Mammary epithelial cell (primary cell): ENCODE measurements at places on chromosomes 3 and 15. TPM values are rescaled to one million over a fixed set of nuclear protein-coding genes. Genes with fewer than 3 reads are reported as not detected.
A peak's percentile ranks its signal among the peaks of the same experiment; 100 is the strongest.

- DNase-seq = no peak
Measured at GRCh38 chr3:89306540-89306939, 199.1 kb downstream of the EPHA3 start.

DNA sequence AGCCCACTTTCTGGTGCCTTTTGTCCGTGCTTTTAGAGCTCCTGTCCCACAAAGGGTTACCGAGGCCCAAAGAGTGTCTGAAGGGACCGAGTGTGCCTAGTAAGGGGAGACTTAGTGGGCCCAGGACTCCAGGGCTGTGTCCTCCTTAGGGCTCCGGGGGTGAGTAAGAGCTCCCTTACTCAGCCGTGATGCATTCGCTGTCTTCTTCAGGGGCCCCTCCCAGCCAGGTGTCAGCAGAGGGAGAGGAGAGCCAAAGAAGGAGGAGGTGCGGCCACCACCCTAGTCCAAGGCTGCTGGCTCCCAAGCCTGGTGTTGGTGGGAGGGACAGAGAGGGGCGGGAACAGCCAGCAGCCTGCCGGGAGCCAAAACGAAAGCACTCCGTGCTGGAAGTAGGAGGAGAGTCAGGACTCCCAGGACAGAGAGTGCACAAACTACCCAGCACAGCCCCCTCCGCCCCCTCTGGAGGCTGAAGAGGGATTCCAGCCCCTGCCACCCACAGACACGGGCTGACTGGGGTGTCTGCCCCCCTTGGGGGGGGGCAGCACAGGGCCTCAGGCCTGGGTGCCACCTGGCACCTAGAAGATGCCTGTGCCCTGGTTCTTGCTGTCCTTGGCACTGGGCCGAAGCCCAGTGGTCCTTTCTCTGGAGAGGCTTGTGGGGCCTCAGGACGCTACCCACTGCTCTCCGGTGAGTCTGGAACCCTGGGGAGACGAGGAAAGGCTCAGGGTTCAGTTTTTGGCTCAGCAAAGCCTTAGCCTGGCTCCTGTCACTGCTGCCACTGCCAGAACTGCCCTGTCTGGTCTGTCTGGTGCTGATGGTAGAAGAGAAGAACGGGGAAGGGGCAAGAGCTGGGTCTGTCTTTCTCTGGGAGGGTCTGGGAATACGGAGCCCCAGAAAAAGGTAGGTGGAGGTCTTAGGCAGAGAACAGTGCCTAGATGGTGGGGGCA lies at the start of gene IL17RC:
IL17RC (plus strand) TSS at position 365 of the 947 bp plus-strand sequence; CDS start at position 583, 218 bp downstream.
- peak; percentile 98 for DNase-seq

DNA sequence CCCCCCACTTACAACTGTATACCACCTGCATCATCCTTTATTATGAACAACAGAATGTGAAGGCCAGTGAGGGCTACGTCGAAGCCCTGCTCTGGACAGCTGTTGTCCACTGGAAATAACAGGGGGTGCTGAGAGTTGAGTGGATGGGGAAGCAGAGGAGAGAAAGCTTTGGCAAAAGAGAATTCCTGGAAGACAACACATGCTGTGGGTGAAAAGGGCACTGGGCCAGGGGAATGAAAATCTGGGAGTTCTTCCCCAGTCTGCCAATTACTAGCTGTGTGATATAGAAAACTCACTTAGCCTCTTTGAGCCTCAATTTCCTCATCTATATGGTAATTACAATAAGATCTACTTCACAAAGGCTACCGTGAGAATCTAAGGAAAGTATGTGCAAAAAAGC lies 40.7 kb downstream of the FSTL1 start:
- DNase-seq = no peak

DNA sequence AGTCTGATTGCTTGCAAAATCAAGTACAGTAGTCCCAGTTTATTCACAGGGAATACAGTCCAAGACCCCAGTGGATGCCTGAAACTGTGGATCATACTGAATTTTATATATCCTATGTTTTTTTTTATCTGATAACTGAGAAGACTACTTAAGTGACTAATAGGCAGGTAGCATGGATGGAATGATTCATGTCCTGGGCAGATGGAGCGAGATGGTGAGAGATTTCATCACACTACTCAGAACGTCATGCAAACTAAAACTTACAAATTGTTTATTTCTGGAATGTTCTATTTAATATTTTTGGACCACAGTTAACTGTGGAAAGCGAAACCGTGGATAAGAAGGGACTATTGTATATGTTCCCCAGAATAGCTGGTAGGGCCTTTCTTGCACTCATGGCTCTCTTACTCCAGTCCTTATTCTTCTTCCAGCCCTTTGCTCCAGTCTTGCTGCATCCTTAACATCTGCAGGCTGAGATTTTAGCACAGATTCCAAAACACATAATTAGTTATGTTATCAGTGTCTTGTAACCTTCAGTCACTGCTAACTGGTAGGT lies 290.0 kb downstream of the ADAMTSL3 start:
- DNase-seq = peak; percentile 83

- DNase-seq = no peak
Measured at GRCh38 chr15:28933710-28934445, 48.1 kb downstream of the APBA2 start.

DNA sequence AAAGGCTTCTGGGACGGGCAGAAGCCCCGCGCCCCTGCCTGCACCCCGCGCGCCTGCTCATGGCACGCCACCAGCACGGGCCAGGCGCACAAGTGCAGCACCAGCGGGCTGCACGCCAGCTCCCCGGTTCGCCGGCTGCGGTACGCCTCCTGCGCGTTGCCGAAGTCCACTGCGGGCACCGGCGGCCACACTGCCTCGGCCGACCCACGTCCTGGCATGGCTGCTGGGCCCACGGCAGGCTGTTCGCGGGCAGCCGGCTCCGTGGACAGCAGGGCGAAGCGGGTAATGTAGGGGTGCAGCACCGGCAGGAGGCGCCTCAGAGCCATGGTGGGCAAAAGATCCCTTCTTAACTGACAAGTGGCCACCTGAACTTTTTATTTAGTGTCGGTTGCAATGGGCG lies 34.8 kb downstream of the MCCC1 start:
- no peak for DNase-seq

DNA sequence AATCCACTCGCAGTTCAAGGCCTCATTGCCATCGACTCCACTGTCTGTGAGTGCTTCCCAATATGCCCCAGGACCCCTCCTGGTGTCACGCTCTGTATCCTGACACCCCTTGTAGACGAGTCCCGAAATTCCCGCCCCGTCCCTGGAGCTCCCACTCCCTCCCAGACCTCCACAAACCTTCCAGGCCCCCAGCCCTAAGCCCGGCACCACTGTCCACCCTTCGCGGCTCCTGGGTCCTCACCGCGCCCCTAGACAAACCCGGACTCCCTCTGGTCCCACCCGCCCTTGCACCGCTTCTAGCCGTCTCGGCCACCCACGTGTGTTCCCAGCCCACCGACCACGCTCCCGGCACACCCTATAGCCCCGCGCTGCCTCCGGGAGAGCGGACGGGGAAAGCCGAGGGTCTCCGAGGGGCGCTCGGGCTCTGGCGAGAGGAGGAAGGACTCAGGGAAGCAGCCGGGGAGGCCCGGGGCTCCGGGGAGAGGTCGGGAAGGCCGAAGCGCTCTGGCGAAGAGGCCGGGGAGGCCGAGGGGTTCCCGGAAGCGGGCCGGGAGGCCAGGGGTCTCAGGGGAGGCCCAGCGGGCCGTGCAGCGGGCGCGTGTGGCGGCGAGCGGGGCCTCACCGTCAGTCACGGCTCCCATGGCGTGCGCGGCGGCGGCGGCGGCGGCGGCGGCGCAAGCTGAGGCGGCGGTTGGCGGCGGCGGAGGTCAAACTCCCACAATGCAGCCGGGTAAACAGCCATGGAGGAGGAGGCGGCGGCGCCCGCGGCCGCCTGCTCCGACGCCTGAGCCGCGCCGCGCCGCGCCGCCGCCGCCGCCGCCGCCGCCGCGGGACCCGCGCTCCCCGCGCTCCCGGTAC lies at the start of the genes ATXN7 and THOC7:
ATXN7 (plus strand) TSS at position 718 of the 858 bp plus-strand sequence. CDS start 48,732 bp downstream, outside the sequence.
THOC7 (minus strand) TSS at position 656 of the 858 bp plus-strand sequence; CDS start at position 641, 15 bp downstream.
- DNase-seq = peak; percentile 64

GRCh38 chr3:128321418-128321817 lies 145.3 kb downstream of the DNAJB8 start:
- DNase-seq = no peak

DNA sequence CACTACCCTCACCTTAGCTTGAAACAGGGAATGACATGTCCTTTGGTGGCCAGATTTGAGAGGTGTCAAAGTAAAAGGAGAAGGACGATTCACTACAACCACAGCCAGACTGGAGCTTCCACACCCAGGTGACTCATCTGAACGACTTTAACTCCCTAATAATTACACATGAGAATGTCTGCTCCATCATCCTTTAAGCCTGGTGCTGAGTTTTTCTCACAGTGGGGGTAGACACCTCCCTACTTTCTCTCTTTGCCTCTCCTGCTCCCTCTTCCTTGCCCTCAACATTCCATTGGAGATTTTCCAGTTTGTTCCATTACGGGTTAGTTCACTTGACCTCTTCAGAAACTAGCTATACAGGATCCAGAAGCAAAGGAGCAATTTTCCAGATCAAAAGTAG lies 154.3 kb upstream of the BHLHE40 start:
- DNase-seq = peak; percentile 80

DNA sequence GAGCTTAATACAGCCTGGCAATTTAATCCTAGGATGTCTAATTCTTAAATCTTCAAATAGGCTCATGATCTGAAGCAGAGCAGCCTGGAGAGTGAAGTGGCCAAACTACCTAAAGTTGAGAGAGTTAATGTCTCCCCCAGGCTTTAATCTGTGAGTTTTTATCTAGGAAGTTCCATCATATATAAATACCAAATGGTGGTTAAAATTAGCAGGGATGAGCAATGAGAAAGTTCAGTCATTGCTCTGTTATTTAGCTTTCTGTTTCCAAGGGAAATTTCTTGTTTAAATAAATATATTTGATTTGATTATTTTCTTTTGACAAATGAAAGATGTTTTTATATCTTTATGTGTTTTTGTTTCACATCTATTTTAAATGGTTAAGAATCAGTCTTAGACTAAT lies 274.4 kb upstream of the UMPS start:
- no peak for DNase-seq

DNA sequence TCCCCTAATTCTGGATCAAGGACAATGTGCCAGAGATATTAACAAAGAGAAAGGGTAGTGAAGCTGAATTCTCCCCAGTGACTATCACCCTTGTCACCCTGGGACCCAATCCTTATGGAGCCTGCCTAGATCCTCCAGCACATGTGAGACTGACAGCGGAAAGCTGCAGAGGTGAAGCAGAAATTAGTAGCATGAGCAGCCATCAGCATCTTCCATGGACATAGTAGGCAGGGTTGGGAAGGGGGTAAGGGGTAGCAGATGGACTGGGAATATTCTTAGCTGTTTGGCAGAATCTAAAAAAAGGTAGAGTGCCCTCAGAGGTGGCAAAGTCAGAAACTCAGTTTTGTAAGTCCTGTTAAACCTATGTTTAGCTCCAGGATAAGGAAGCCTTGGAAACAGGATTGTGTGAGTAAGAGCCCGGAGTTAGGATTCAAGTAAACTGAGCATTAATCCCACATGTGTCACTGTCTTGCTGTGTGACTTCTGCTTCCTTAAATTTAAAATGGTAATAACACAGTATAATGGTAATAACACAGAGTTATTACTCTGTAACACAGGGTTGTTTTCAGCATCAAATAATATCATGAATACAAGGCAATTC lies 14.5 kb downstream of the GOLIM4 start:
- no peak for DNase-seq

DNA sequence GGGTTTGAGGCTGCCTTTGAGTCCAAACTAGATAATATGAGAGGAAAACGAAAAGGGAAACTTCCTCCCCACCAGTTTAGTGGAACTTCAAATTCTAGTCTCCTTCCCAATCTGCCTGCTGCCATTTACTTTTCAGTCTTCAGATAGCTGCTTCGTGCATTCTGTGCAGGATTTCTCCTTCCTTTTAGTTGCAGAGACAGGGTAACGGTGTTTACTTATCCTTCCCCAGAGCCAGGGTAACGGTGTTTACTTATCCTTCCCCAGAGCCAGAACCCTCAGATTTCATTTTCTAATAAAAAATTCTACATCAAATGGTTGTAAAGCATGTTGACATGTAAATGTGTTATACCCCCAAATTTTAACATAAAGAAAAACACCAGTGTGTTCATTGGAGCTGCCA lies 282.6 kb downstream of the VPS13C start:
- DNase-seq = no peak

- DNase-seq = peak; percentile 36
Measured at GRCh38 chr3:141051443-141052200, 475 bp downstream of the SPSB4 start.

DNA sequence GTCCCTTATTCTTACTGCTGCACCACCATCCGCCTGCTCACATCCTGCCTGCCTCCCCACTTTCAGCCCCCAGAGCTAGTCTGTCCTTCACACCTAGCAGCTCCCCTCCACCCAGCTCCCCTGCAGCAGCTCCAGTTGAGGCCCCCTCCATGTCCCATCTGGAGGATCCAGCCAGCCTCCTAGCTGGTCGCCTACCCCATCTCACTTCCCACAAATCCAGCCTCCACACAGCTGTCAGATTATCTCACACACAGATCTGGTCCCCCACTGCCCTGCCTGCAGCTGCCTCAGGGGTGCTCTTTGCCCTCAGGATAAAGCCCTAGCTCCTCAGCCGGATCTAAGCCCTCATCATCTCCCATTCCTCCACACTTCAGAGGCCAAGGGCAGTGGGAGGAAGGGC lies 8.8 kb upstream of the SEMA7A start:
- DNase-seq = no peak

DNA sequence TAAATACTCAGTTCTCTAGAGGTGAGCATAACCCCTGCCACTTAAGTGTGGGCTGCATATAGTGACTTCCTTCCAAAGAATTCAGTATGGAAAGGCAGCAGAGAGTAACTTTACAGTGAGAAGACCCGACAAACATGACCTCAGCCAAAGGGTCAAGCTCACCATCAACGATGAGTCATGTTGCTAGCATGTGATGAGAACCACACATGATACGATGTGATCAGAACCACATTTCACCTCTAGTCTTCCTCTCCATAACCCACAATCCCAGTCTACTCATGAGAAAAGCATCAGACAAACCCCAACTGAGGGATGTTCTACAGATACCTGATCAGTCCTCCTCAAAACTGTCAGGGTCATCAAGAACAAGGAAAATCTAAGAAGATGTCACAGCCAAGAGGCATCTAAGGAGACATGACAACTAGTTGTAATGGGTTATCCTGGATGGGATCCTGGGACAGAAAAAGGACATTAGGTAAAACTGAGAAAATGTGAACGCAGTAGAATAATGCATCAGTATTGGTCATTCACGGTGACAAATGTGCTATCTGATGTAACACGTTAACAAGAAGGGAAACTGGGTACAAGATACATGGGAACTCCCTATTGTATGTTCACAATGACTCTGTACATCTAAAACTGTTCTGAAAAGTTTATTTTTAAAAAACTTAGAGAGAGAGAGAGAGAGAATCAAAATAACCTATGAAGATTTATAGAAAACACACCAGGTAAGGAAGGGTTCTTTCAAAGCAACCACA lies 28.3 kb downstream of the SEC61A1 start:
- peak; percentile 79 for DNase-seq

DNA sequence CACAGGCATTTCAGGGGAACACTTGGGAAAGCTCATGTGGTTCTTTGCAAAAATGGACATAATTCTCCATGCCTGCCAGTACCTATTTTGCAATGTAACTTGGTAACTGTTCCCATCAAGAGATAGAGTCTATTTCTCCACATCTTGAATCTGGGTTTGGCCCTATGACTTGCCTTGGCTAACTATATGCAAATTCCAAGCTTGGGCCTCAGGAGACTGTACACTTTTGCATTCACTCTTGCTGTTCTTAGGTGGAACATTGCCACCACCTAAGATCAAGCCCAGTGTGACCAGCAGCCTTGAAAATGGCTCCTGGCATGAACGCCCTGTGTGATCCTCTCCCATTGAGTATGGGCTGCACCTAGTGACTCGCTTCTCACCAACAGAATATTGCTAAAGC lies 19.8 kb upstream of the SMAD6 start:
- DNase-seq = no peak

Gene GRIP2
- 0.43 TPM in 1 of 2 replicates, not detected in the other for total RNA-seq

Gene GRK7
- not detected in 2 replicates for total RNA-seq

Gene TNNC1
- 0.85 and 1.3 TPM in 2 replicates for total RNA-seq

Gene CAV3
- total RNA-seq = not detected

Gene LCMT2
- 5.5 and 7.9 TPM in 2 replicates for total RNA-seq

Gene BFSP2
- total RNA-seq = not detected

Gene AEN
- total RNA-seq = 42.7 and 48.9 TPM in 2 replicates
